ENCODE measurements at places on chromosomes 3 and 15. TPM values are rescaled to one million over a fixed set of nuclear protein-coding genes. Genes with fewer than 3 reads are reported as not detected.

DPPA2 gene
- total RNA-seq, result not detected

SRGAP3 gene
- 7.5 TPM for total RNA-seq

CCR5 gene
- 0.18 TPM for total RNA-seq

PRKCD gene
- total RNA-seq, result 33.6 TPM

GRCh38 chr3:179513862-179514261 is 48.9 kb upstream of the ACTL6A start:
- DNase-seq, result no peak

- no peak for DNase-seq
Observed at GRCh38 chr3:189792046-189792929, 161.1 kb downstream of the TP63 start.

GRCh38 chr15:36363335-36363734 is 216.1 kb upstream of the CDIN1 start:
- no peak for DNase-seq

DNA sequence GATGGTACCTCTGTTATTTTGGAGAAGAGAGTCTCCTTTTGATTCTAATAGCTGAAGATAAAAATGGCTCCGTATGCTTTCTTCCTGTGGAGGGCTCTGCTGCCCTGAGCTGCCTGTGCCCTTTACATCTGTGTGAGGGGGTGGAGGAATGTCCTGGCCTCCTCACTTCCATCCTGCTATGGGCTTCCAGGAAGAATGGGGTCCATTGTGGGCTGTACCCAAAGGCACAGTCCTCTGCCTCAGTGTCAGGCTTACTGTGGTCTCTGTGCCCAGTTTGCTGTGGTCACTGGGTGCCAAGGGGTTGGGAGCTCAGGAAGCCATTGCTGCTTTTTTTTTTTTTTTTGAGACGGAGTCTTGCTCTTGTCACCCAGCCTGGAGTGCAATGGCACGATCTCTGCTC is 14.4 kb downstream of the DAG1 start:
- no peak for DNase-seq

Measured in stomach (tissue), 19 donors.